Tibial nerve (tissue), 4 donors: ENCODE measurements at places on chromosomes 3 and 15. TPM values are rescaled to one million over a fixed set of nuclear protein-coding genes. Genes with fewer than 3 reads are reported as not detected.

DNA sequence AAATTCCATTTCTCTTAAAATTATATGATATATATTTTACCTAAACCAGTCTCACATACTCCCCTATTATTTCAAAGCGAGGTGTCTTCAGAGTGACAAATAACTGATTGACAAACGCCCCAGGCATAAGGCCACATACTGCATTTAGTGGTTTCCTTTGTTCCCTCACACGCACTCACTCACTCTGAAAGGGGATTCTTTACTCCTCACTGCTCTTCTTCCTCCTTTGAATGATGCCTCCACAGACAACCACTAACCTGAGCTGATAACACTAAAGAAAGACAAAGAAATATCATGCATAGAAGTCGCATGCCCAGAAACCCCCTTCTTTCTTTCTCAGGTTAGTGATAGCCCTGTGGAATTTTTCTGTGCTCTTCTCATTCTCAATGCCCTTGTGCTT, 24.1 kb upstream of the BBX start:
- no peak for DNase-seq

- DNase-seq: no peak
Observed at GRCh38 chr15:63605816-63606215, 8.6 kb downstream of the FBXL22 start.

GRCh38 chr3:38163841-38164642, 1.3 kb upstream of the OXSR1 start:
- no peak for DNase-seq

DNA sequence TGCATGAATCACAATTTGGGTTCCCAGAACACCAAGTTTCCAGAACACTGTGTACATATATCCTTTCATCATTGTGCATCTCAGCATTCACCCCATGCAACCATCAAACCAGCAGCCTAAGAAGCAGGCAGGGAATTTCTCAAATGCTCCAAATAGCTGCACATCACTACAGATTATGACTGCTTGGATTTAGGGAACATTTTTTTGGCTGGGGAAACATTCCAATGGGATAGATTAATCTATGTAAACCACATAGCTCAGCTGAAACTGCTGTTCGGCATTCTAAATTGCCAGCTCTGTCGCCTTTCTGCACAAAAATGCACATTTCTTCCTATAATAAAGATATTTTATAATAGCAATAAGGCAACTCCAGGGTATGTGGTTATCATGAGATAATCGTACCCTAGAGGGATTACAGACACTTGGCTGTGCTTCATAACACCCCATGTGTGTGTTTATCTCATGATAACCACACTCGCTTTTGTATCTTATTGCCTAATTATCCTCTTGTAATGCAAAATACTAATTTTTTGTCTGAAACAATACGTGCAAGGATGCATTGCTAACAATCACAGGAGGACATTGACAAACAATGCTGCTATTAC, 483.7 kb upstream of the DPH6 start:
- DNase-seq: no peak

The DUOX1 gene
- 4.0 TPM for total RNA-seq

The ISLR2 gene
- not detected for total RNA-seq

The TTLL13 gene
- total RNA-seq: 0.60 TPM
